Natural killer cell treated with Interleukin-12 subunit alpha and Interleukin-12 subunit beta and Interleukin-15 and Interleukin-18, amount 100 ng/mL, for 72 hours (primary cell): ENCODE measurements at places on chromosomes 3 and 15. TPM values are rescaled to one million over a fixed set of nuclear protein-coding genes. Genes with fewer than 3 reads are reported as not detected.

DNA sequence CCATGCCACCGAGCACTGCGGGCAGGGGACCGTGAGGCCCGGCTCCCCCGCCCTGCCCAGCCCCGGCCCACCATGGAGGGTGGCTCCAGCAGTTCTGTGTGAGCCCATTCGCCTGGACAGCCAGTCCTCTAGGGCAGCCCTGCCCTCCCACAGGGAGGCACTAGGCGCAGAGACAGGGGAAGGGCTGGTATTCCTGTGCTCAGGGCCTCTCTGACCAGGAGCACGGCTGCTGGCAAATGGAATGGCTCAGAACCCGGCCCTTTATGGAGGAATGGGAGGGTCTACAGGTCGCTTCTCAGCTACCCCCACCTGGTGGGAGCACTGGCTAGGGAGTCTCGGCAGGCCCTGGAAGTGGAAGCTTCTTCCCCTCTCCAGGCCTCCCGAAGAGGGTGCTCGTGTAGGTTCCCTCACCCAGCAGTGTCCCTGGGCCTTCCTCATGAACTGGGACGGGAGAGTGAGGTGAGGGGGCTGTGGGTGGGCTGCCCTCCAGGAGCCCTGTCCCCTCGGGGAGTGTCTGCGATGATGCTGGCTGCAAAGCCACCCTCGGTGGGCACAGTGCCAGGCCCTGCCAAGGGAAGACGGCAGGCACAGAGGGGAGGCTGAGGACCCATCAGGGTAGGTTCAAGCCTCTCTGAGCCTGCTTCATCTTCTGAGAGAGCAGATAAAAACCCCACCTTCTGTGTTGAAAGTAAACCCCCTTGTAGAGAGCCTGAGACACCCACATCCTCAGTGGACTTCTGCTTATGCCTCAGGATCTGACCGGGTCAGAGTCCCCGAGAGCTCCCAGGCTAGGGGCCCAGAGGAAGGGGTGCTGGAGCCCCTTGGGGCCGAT lies 1.5 kb downstream of the MELTF start:
- no peak for DNase-seq

GRCh38 chr3:195583831-195584542 lies at the start of gene APOD:
Gene APOD, minus strand, starts transcription at chr3:195583940. Its CDS starts 4,479 bp downstream, at chr3:195579461.
- no peak for DNase-seq

DNA sequence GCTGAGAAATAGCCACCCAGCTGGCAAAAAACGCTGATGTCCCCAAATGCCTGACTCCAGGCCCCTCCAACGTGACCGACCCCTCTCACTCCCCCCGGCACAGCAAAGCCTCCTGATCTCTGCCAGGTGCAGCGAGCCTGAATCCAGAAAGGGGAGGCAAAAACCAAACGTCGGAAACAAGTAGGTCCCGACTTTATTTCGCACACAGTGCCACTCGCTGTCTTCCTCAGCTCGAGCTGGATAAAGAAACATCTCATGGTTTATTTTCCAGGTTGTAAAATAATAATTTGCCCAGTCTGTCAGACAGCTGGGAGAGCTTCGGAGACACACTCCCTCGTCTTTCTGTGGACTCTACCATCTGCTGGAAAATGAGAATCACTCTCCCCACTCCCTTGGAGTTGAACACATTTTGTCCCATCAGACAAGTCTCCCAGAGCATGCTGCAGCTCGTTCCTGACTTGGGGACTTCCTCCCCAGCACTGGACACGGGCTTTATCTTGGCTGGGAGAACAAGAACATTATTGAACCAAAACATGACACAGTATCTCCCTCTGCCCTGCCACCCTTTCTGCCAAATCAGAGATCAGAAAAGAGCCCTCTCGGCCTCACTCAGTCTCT lies 142.8 kb downstream of the NUP210 start:
- DNase-seq = no peak

DNA sequence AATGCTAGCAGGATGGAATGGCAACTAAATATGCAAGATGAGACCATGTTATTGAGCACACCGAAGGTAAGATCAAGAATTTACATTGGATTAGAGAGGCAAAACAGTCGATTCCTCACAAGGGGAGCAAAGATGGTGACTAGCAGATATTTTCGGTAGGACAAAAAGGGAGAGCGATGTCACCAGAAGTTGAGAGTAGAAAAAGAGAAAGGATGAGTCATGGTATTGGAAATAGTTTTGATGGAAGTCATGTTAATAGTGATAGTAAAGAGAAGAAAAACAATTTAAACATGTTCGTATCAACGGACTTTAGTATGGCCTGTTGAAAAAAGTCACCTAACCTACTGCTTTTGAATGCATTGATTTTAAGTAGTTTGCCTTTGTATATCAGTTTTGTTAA lies 55.0 kb downstream of the UBE2E2 start:
- no peak for DNase-seq

Gene SIDT1
- 44.1 TPM for total RNA-seq

Gene TMEM158
- total RNA-seq = 2.5 TPM

GRCh38 chr3:154105218-154105975 lies 15.8 kb upstream of the ARHGEF26 start:
- DNase-seq = no peak

GRCh38 chr15:36185438-36185837 lies 394.0 kb upstream of the CDIN1 start:
- DNase-seq = no peak

- no peak for DNase-seq
Observed at GRCh38 chr3:5226783-5227182, 39.3 kb downstream of the EDEM1 start.
